ENCODE measurements at places on chromosomes 12 and 14. TPM values are rescaled to one million over a fixed set of nuclear protein-coding genes. Genes with fewer than 3 reads are reported as not detected.

The EEF1AKMT3 gene
- 12.6 TPM for total RNA-seq

The KRT74 gene
- not detected for total RNA-seq

The CLECL1 gene
- total RNA-seq, result not detected

The TSPAN19 gene
- total RNA-seq, result not detected

The ABCD2 gene
- total RNA-seq, result not detected

The ESPL1 gene
- total RNA-seq, result 50.7 TPM

The KERA gene
- total RNA-seq, result not detected

The GRIP1 gene
- total RNA-seq, result 47.6 TPM

The PROX2 gene
- not detected for total RNA-seq

The SLC39A5 gene
- total RNA-seq, result 3.2 TPM

The CLEC7A gene
- total RNA-seq, result not detected

The NTF3 gene
- 1.4 TPM for total RNA-seq

DNA sequence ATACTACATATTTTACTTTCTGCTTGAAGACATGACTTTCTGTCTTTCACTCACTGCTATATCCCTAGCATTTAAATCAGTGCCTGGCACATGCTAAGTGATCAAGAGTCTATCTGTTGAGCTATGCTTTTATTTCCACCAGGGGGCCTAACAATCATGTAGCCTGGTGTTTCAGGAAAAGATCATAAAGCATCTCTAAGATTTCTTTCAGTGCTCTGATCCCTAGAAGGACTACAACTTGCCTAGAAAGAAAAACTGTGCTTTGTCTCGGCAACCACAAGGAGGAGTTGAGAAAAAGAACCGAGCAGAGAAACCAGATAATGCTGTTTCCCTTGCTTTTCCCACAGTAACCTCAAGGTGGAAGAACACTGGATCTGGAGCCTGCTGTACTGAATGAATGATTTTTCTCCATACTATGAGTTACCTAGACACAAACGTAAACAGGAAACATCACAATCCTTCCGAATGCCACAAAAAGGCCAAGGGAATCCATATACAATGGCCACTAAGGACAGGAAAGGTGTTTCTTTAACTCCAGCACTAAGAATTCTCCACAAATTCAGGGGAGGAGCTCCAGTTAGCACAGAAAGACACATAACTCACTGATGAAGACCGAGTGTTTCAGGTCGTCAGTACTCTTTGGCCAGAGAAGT, 1.2 kb downstream of the CRY1 start:
- H3K4me3 ChIP-seq, result peak overlapping the region; percentile 97
- peak; percentile 80 for DNase-seq
- H3K27me3 ChIP-seq, result no peaks in the 10 kb centered on the region
- no peaks in the 10 kb centered on the region for H3K4me1 ChIP-seq

- no peak overlapping the region for H3K4me3 ChIP-seq
- peaks cover 6% of the 10 kb centered on the region for H3K36me3 ChIP-seq
- no peaks in the 10 kb centered on the region for H3K27me3 ChIP-seq
- no peaks in the 10 kb centered on the region for H3K4me1 ChIP-seq
- no peak overlapping the region for H3K27ac ChIP-seq
Measured at GRCh38 chr12:15931590-15932053, 20.5 kb downstream of the DERA start.

- peak; percentile 58 for DNase-seq
- H3K4me1 ChIP-seq, result no peaks in the 10 kb centered on the region
- peak overlapping the region; percentile 98 for H3K27ac ChIP-seq
- peak overlapping the region; percentile 97 for H3K4me3 ChIP-seq
- no peaks in the 10 kb centered on the region for H3K27me3 ChIP-seq
- H3K36me3 ChIP-seq, result peaks cover 5% of the 10 kb centered on the region
Measured at GRCh38 chr14:92040431-92041051, 682 bp upstream of the TRIP11 start.

DNA sequence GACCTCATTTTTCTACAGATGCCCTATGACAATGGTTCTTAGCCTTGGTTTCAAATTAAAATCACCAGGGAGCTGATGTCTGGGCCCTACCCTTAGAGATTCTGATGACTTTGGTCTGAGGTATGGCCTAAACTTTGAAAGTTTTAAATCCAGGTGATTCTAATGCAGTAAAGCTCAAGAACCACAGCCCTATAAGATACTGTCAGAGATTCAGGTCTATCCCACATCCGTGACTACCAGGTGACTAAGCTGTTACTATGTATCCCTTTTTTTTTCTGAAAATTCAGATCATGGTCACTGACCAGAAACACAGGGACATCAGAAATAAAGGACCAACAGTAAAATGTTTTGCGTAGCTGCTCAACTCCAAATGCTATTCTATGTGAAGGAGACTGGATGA, 148.8 kb upstream of the BMP4 start:
- no peak overlapping the region for H3K4me3 ChIP-seq
- no peaks in the 10 kb centered on the region for H3K36me3 ChIP-seq
- H3K4me1 ChIP-seq, result no peaks in the 10 kb centered on the region
- no peaks in the 10 kb centered on the region for H3K27me3 ChIP-seq
- no peak overlapping the region for H3K27ac ChIP-seq

- H3K4me3 ChIP-seq, result no peak overlapping the region
- H3K36me3 ChIP-seq, result no peaks in the 10 kb centered on the region
- H3K4me1 ChIP-seq, result no peaks in the 10 kb centered on the region
- no peaks in the 10 kb centered on the region for H3K27me3 ChIP-seq
- DNase-seq, result no peak
- H3K27ac ChIP-seq, result no peak overlapping the region
Measured at GRCh38 chr12:91565246-91565645, 382.6 kb upstream of the DCN start.

- H3K27me3 ChIP-seq, result no peaks in the 10 kb centered on the region
- H3K27ac ChIP-seq, result no peak overlapping the region
- peaks cover 19% of the 10 kb centered on the region for H3K4me1 ChIP-seq
Measured at GRCh38 chr14:23076785-23077408, 18.0 kb downstream of the ACIN1 start.

- H3K27me3 ChIP-seq, result no peaks in the 10 kb centered on the region
- DNase-seq, result no peak
- H3K27ac ChIP-seq, result peak overlapping the region; percentile 51
- H3K36me3 ChIP-seq, result no peaks in the 10 kb centered on the region
- H3K4me3 ChIP-seq, result no peak overlapping the region
- H3K4me1 ChIP-seq, result no peaks in the 10 kb centered on the region
Measured at GRCh38 chr12:29725587-29726320, 58.0 kb downstream of the TMTC1 start.

- DNase-seq, result no peak
- no peaks in the 10 kb centered on the region for H3K36me3 ChIP-seq
- H3K27ac ChIP-seq, result no peak overlapping the region
- H3K27me3 ChIP-seq, result no peaks in the 10 kb centered on the region
- no peak overlapping the region for H3K4me3 ChIP-seq
Measured at GRCh38 chr14:69593018-69593677, 18.2 kb upstream of the SUSD6 start.

- no peak overlapping the region for H3K4me3 ChIP-seq
- no peaks in the 10 kb centered on the region for H3K27me3 ChIP-seq
- no peaks in the 10 kb centered on the region for H3K36me3 ChIP-seq
- H3K27ac ChIP-seq, result no peak overlapping the region
Measured at GRCh38 chr12:59268295-59268809, 327.5 kb upstream of the SLC16A7 start.

DNA sequence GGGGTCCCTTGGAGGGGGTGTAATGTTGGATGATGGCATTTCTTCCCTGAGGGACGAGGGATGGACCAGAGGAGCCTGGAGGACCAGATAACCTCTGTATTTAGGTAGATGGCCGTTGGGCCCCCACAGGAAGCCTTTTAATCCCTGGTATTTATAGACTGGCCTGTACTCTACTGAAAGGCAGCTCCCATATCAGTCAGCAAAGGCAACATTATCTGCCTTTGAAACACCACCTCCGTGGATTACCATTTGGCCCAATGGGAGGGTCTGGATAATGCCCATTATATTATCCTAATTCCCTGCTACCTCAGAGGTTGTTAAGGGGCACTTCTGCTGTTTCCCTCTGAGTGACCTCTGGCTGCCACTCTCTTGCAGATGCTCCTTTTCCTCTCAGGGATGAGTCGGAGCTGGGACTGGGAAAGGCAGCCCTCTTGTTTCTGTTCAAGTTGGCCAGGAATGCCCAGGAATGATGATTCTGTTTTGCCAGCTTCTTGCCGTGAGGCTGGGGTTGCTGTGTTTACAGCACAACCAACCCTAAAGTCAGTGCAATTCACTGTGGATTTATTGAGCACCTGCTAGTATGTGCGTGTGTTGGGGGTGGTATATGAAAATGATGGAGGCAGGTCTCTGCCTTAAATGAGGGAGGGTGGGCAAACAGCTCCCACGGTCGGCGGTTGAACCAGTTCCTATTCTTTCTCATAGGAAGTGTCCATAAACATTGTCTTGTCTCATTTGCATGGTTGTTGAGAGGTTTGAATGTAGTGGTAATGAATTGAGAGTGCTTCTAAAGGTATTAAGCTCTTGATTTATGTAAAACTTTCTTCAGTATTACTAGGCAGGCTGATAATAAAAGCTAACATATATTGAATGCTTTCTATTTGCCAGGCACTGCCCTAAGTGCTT, 18.1 kb downstream of the SUSD6 start:
- H3K27ac ChIP-seq, result no peak overlapping the region
- H3K36me3 ChIP-seq, result no peaks in the 10 kb centered on the region
- H3K27me3 ChIP-seq, result no peaks in the 10 kb centered on the region
- H3K4me3 ChIP-seq, result no peak overlapping the region

- no peaks in the 10 kb centered on the region for H3K27me3 ChIP-seq
- peaks cover 13% of the 10 kb centered on the region for H3K4me1 ChIP-seq
- H3K4me3 ChIP-seq, result no peak overlapping the region
- peaks cover 26% of the 10 kb centered on the region for H3K36me3 ChIP-seq
- DNase-seq, result no peak
- H3K27ac ChIP-seq, result no peak overlapping the region
Measured at GRCh38 chr14:68950111-68950510, 29.0 kb downstream of the ACTN1 start.

DNA sequence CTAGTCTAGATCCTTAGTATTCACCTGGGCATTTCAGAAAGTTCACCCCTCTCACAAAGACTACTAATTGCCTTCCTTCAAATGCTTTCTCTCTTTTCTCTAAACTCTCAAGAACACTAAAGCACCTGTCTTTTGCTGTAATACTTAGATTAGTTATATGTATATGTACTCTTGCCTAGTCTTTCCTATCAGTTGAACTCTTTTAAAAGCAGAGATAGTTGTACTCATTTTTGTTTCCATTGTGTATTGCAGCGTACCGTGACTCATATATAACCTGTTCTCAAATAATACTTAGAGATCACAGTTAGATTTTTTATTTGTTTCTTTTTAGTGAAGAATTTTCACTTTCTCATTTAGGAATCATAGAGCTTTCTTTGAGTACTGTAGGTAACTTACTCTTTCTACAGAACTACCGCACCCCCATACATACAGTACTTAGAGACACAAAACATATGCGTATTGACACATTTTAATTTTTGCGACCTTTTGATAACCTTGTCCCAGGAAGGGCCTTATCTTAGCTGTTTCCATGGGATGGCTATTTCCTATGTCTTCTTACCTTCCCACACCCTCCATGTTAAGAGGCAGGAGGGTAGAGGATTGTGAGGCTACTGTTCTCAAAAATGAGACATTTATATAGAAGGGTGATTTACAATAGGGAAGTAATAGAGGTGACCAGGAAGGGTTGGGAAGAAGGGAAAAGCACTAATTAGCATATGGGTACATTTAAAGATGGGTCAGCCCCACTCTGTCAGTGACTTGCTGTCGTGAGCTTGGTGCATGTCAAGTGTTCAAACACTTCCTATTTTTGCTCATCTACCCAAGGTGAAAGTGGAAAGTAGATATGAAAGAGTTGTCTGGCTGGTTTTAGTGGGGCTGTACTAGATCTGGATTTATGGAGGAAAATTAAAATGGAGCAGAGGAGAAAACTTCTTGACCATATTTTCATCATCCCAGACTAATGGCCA, 74.3 kb downstream of the PLEKHA5 start:
- peaks cover 14% of the 10 kb centered on the region for H3K36me3 ChIP-seq
- H3K27me3 ChIP-seq, result no peaks in the 10 kb centered on the region
- H3K27ac ChIP-seq, result no peak overlapping the region
- no peaks in the 10 kb centered on the region for H3K4me1 ChIP-seq
- no peak for DNase-seq

GRCh38 chr12:132356691-132357622, 27.6 kb upstream of the GALNT9 start:
- no peaks in the 10 kb centered on the region for H3K36me3 ChIP-seq
- peak; percentile 92 for DNase-seq
- no peaks in the 10 kb centered on the region for H3K4me1 ChIP-seq
- no peak overlapping the region for H3K4me3 ChIP-seq
- no peaks in the 10 kb centered on the region for H3K27me3 ChIP-seq

DNA sequence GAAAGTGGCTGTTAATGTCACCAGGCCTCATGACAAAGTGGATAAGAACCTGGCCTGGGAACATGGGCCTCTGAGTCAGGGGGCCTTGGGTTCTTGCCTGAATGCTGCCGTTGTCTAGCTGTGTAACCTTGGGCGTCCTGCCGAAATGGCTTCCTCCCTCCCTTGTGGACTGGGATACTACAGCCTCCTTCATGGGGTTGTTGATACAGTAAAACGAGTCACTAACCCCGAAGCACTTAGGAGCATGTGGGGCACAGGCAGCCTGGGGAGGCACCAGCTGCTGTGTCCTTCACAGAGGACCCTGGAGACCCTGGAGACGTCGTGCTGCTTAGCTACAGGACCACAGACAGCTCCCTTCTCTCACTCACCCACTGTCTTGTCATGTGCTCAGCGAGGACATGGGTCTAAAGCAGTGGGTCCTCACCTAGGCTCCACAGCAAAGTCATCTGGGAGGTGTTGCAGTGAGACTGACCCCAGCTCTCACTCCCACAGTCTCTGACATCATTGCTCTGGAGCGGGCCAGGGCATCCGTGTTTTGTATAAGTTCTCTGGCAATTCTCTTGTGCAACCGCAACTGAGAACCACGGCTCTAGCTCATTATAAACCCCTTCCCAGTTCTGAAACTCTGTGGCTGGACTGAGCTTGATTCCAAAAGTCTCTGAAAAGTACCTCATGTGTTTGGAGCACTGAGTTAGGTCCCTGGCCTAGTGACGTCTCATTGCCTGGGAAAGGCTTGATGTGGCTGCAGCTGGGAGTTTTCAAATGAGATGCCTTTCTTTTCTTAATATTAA, 42.1 kb downstream of the SERPINA3 start:
- H3K4me3 ChIP-seq, result no peak overlapping the region
- no peaks in the 10 kb centered on the region for H3K36me3 ChIP-seq
- DNase-seq, result no peak
- H3K27ac ChIP-seq, result no peak overlapping the region

DNA sequence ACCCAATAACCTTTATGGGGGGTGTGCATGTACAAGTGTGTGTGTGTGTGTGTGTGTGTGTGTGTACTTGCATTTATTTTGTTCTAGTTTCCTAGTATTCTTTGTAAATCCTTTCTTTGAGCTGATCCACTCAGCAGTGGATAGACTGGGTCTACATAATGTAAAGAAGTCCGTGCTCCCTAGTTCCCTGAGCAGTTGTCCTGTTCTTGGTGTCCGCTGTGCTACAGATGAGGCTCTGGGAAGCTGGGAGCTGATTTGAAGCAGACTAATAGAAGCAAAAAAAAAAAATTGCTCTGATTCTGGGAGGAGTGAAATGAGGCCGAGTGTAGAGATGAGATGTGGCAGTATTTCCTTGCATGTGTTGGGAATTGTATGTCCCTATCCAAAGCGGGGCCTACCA, 150.4 kb upstream of the WSCD2 start:
- peaks cover 66% of the 10 kb centered on the region for H3K27me3 ChIP-seq
- H3K27ac ChIP-seq, result no peak overlapping the region
- no peaks in the 10 kb centered on the region for H3K4me1 ChIP-seq
- no peak overlapping the region for H3K4me3 ChIP-seq
